ENCODE measurements at places on chromosomes 2 and 18.

GRCh38 chr2:625415-626333 lies 51.5 kb downstream of the TMEM18 start:
- no peaks in the 10 kb centered on the region for H3K36me3 ChIP-seq
- no peak overlapping the region for H3K27ac ChIP-seq
- no peaks in the 10 kb centered on the region for H3K27me3 ChIP-seq

DNA sequence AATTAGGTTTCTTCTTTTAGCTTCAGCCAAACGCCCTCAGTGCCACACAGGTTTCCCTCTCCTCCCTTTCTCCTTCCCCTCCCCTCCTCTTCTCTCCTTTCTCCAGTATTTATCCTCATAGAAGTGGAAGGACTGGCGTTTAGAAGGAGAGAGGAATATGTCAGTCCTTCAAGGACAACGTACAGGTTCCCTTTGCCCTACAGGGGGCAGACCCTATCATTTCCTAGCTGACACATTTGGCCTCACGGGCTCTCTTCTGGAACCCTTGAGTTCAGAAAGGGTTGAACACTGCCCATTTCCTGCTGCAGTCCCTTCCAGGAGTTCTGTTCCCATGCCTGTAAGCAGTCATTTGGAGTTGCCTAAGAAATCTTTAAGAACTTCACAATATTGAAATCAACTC lies 46.1 kb downstream of the CDCA7 start:
- no peaks in the 10 kb centered on the region for H3K36me3 ChIP-seq
- H3K27me3 ChIP-seq = no peaks in the 10 kb centered on the region
- no peak overlapping the region for H3K4me3 ChIP-seq
- no peaks in the 10 kb centered on the region for H3K4me1 ChIP-seq
- H3K27ac ChIP-seq = no peak overlapping the region
- no peak for DNase-seq

GRCh38 chr18:68735483-68736343 lies 20.8 kb upstream of the TMX3 start:
- H3K4me3 ChIP-seq = no peak overlapping the region
- no peak overlapping the region for H3K27ac ChIP-seq
- peaks cover 4% of the 10 kb centered on the region for H3K4me1 ChIP-seq
- H3K27me3 ChIP-seq = no peaks in the 10 kb centered on the region
- H3K36me3 ChIP-seq = no peaks in the 10 kb centered on the region

GRCh38 chr2:64635976-64636911 lies 17.5 kb downstream of the SERTAD2 start:
- no peak for DNase-seq
- no peak overlapping the region for H3K4me3 ChIP-seq
- H3K4me1 ChIP-seq = peaks cover 39% of the 10 kb centered on the region
- H3K36me3 ChIP-seq = peaks cover 37% of the 10 kb centered on the region

DNA sequence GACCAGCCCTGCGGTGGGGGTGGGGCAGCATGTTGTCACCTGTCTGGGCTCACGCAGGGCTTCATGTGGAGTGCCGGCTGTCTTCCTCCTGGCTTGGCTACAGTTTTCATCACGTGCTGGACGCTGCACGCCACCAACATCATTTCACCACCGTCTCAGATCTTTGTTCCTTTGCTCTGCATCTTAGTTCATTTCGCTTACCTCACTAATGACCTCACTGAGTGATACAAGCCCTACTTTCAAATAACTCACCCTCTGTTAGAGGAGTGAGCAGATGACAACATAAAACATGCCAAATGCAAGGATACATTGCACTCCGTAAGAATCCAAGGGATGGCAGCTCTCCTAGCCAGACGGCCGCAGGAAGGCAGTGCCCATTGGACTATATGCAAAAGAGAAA lies 527.5 kb downstream of the GALR1 start:
- no peak overlapping the region for H3K4me3 ChIP-seq
- H3K27ac ChIP-seq = no peak overlapping the region
- H3K36me3 ChIP-seq = no peaks in the 10 kb centered on the region
- no peaks in the 10 kb centered on the region for H3K4me1 ChIP-seq

All from RWPE2 (cell line).